Activated CD8-positive, alpha-beta memory T cell treated with anti-CD3 and anti-CD28 coated beads, Interleukin-2, amount 50 U/mL, for 4 hours (primary cell): ENCODE measurements at places on chromosomes 2 and 18.
A peak's percentile ranks its signal among the peaks of the same experiment; 100 is the strongest.

DNA sequence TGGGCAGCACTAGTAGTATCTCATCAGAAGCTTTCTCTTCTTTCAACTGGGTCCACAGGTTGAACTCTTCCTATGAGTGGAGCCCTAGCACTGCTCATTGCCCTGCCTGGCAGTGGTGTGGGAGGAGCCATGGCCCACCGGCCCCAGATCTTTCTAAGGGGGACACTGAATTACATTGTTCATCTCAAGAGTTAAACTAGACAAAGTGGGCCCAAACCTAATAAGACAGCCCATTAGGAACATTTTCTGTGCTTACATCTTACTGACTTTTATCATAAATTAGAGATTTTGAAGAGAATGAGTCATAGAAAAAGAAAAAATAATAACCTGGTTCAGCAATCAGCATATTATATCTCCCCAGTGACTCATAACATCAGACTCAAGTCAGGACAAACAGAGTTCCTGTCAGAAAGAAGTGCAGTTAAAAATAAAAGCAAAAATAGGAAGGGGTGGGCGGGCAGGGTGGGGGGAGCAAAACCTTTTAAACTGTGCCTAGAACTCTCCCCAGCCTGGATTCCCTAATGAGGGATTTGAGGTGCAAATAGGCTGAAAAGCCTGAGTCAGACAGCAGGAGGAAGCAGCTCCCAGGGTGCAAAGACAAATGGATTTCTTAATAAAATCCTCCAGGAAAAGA lies 161.6 kb upstream of the TRIB2 start:
- DNase-seq, result no peak

DNA sequence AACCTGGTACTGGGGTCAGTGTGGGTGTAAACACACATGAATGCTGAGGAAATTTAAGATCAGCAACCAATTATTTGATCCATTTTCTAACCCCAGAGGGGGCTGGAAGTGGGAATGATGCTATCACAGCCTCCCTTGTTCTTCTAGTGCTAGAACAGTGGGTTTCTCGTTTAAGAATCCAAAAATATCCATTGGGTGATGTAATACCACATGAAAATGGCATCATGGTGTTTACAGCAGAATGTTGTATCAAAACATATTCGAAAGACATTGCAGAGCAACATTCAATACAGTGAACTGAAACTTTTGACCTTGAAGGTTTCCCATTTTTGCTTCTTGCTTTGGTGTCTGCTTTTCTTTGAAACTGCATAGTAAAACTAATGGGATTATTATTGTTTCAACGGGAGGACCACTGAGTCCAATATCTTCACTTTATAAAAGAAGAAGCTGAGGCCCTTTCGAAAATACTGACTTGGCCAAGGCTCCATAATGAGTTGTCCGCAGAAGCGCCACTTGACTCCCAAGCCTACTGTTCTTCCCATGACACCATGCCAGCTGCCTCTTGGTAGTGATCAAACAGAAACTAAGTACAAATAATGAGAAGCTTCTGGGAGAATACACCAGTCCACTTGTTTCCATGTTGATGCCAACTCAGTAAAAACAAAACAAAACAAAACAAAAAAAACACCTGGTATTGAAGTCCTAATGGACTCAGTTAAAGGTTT lies 106.1 kb downstream of the COLEC12 start:
- no peak for DNase-seq

DNA sequence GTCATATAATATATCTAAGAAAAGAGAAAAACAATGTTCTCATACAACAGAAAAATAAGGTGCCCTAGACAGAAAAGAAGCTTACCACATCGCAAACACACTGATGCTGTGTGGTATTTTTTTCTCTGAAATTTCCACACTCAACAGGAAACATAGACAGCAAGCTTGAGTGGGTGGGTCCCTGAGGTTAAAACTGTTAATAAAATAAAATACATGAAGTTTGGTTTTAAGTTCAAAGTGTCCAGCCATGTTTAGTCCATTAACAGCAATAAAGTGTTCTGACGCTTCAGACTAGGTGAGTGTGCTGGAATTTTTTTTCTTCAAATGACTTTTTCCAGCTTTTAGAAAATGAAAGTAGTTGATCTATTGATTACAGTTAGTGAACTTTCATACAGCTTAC lies 83.3 kb upstream of the EPB41L5 start:
- DNase-seq, result peak; percentile 17

DNA sequence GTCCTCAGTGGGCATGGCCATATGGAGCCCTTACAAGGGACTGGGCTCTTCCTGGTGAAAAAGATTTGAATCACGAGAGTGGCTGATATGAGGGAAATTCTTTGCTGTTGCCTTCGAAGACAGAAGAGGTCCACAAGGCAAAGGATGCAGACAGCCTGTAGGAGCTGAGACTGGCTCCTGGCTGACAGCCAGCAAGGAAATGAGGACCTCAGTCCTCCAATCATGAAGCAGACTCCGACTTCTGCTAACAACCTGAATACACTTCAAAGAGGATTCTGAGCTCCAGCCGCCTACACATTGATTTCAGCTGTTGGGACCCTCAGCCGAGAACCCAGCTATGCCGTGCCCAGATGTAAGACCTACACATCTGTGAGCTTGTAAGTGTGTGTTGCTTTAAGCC lies 3.0 kb upstream of the ST8SIA5 start:
- no peak for DNase-seq

- no peak for DNase-seq
Observed at GRCh38 chr2:145012214-145012670, 492.3 kb upstream of the ZEB2 start.

GRCh38 chr2:198203336-198204069 lies 399.1 kb downstream of the PLCL1 start:
- DNase-seq, result no peak

- no peak for DNase-seq
Observed at GRCh38 chr2:110741491-110741980, 9.2 kb downstream of the ACOXL start.

GRCh38 chr2:174025271-174026121 lies 60.3 kb upstream of the SP3 start:
- DNase-seq, result no peak

GRCh38 chr18:67279988-67280387 lies 236.5 kb downstream of the DSEL start:
- DNase-seq, result no peak

GRCh38 chr2:198297350-198297749 lies 493.0 kb downstream of the PLCL1 start:
- no peak for DNase-seq

DNA sequence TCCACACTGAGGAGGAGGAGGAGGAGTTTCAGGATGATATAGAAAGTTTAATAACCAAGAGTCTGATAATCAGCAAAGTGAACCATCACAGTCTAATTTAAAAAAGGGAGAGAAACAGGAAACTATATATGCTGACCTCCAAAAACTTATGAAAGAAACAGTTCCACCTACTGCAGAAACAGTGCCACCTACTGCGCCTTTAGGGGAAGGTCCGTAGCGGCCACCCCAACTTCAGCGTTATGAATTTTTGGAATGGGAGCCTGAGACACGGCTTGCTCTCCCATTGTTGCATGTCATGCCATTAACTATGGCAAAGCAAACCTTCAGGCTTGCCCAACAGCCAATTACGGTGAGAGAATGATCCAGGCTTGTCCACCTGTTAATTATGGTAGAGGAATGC lies 1719.2 kb upstream of the LRRTM1 start:
- DNase-seq, result no peak

DNA sequence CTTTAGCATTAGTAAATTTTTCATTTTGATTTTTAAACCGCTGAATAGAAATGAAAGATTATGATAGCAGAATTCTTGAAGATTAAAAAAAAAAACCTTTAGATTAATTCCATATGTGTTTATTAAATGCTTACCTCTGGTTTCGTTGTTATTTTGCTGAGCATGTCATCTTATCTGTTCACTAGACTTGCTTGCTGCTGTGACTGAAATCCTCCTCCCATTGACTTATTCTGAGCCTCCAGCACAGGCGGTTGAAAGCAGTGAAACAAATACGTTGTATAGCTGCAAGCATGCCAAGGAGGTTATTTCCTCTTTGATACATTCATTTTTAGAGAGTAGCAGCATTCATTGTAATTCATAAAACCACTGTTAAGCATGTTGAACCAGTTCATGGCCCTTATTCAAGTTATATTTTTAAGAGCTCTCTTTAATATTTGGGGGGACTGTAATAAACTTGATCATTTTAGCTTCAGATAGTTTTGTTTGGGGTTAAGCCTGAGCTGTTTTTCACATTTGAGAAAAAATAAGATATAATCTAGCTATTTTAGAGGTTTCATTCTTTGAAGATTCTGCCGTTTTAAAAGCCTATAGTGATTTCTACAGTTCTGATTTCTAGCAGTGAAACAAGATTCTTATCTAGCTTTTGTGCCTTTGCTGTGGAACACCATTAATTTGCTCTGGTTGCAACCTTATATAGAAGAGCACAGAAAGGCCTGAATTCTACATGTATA lies at the start of gene HTR2B:
Gene HTR2B, minus strand, starts transcription at position 205 of the 731 bp plus-strand sequence. CDS start 1,278 bp downstream, outside the sequence.
- DNase-seq, result no peak

- no peak for DNase-seq
Observed at GRCh38 chr2:45329045-45329677, 281.9 kb downstream of the SRBD1 start.

GRCh38 chr2:214311931-214312749 lies 98.7 kb upstream of the VWC2L start:
- no peak for DNase-seq

DNA sequence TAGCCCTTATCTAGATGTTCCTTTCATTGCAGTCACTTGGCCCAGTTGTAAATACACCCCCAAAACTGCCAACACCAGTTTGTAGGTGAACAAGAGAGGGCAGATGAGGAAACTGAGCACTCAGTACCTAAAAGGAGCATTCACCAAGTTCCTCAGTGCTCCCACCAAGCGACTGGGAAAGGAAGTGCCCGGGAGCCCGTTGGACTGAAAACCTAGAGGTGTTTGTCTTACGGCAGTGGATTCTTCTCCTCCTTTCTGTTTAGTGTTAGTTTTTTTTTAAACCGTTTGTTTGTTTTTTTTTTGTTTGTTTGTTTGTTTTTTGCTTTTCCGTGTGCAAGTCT lies 43.3 kb downstream of the SOX11 start:
- DNase-seq, result no peak

DNA sequence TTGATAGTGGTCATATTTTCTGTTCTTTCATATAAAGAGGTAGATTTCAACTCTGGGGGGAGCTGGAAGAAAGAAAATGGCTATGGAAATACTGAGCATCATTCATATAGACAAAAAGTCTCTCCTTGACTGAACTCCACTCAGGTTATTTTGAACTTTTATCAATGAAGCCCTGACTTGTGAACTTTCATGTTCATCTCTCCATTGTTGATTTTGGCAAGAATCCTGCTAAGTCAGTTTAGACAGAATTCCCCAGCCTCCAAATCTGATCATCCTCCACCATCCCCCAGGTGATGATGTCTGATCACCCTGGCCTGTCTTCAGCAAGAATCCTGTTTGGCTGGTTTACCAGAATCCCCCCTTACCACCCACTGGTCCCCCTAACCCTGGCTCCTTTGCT lies 395.0 kb downstream of the NCKAP5 start:
- DNase-seq, result no peak

DNA sequence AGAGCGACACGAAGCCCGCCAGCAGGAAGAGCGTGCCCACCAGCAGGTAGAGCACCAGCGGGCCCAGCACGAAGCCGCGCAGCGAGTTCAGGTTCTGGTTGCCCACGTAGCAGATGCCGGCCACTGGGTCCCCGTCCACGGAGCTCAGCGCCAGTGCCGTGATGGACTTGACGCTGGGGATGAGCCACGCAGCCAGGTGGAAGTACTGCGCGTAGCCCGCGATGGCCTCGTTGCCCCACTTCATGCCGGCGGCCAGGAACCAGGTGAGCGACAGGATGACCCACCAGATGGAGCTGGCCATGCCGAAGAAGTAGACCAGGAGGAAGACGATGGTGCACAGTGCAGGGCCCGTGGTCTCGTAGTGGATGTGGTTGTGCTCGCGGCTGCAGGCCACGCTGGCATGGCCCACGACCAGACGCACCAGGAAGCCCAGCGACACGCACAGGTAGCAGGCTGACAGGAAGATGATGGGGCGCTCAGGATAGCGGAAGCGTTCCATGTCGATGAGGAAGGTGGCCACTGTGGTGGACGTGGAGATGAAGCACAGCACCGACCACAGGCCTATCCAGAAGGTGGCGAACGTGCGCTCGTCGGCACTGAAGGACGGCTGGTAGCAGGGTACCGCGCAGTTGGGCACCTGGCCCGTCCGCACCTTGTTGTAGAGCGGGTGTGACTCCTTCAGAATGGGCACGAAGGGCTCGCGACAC lies 2.1 kb downstream of the FZD5 start:
- DNase-seq, result no peak

- peak; percentile 6 for DNase-seq
Observed at GRCh38 chr18:79580498-79581171, 99.0 kb upstream of the CTDP1 start.

GRCh38 chr2:9770308-9771100 lies 72.8 kb upstream of the TAF1B start:
- DNase-seq, result peak; percentile 47

DNA sequence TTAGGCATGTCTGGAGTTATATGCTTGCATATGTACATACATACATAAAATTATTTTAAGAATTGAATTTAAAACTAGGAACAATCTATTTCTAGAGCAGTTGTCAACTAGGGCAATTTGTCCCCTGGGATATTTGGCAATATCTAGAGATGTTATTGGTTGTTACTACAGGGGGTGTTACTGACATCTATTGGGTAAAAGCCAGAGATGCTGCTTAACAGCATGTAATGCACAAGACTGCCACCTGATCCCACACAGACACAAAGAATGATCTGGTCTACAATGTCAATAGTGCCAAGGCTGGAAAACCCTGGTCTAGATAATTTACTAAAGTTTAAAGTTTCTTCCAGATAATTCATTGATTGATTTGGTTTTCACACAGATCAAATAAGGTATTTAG lies 185.3 kb downstream of the NYAP2 start:
- DNase-seq, result no peak

GRCh38 chr18:1018181-1018681 lies 113.6 kb downstream of the ADCYAP1 start:
- no peak for DNase-seq

GRCh38 chr2:101748000-101748399 lies 50.5 kb downstream of the MAP4K4 start:
- no peak for DNase-seq

- no peak for DNase-seq
Observed at GRCh38 chr2:64987001-64987955, 1.9 kb upstream of the SLC1A4 start.

GRCh38 chr2:102515851-102516250 lies 42.8 kb downstream of the SLC9A4 start:
- DNase-seq, result no peak

DNA sequence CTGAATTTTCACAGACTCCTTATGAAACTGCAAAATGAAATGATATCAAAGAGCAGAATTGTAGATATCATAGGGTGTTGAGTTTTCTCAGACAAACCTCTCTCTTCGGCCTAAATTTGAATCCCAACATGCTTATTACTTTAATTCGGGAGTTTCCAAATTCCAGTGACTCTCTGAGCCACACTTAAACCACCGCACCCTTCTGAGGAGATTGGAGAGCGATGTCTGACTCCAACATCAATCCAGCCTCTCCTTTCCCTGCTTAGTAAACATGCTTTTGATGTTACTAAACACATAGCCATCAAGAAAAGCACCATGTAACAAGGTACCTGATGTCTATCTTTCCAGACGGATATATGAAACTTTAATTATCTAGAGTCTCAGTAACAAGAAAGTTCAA lies 103.1 kb upstream of the ARHGAP28 start:
- no peak for DNase-seq
